T-cell (primary cell): ENCODE measurements at places on chromosomes 12 and 14. TPM values are rescaled to one million over a fixed set of nuclear protein-coding genes. Genes with fewer than 3 reads are reported as not detected.

DNA sequence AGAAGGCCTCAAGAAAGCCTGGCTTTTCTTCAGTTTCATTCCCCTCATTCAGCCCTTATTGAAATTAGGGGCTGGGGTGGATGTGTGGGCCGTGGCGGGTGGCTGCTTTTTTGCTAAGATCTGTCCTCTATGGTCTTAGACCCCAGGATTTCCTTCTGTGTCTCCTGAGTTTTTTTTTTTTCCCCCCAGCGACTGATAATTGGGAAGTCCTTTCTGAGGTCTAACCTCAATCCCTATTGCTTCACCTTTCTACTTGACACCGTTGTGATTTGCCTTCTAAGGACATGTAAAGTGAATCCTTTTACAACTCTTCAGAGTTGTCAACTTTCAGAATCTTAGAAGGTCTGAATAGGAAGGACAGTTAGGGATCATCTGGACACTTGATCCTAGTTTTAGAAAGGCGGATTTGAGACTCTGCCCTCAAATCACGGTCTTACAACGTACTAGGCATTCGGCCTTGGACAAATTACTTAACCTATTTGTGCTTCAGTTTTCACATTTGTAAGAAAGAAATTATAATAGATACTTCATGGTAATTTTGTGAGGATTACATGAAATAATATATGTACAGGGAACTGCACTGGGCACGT is 4.4 kb downstream of the GPR84 start:
- H3K36me3 ChIP-seq: no peaks in the 10 kb centered on the region
- peaks cover 34% of the 10 kb centered on the region for H3K4me1 ChIP-seq

DNA sequence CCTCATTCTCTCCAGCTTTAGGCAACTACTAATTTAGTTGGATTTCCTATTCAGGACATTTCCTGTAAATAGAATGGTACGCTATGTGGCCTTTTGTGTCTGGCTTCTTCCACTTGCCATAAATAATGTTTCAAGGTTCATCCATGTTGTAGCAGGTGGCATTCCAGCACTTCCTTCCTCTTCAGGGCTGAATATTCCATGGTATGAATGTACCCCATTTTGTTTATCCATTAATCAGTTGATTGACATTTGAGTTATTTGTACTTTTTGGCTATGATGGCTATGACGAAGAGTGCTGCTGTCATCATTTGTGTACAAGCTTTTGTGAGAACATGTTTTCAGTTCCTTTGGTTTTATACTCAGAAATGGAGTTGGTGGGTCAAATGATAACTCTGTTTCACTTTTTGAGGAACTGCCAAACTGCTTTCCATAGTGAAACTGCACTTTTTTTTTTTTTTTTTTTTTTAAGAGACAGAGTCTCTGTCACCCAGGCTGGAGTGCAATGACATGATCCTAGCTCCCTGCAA is 6.5 kb upstream of the CDK2AP1 start:
- no peak for DNase-seq
- H3K36me3 ChIP-seq: no peaks in the 10 kb centered on the region
- H3K4me1 ChIP-seq: no peaks in the 10 kb centered on the region
- H3K27ac ChIP-seq: no peak overlapping the region

GRCh38 chr14:64998455-64998931 is 11.8 kb downstream of the FNTB start:
- no peaks in the 10 kb centered on the region for H3K36me3 ChIP-seq
- H3K27ac ChIP-seq: no peak overlapping the region
- H3K4me1 ChIP-seq: no peaks in the 10 kb centered on the region
- no peaks in the 10 kb centered on the region for H3K27me3 ChIP-seq
- no peak overlapping the region for H3K4me3 ChIP-seq

DNA sequence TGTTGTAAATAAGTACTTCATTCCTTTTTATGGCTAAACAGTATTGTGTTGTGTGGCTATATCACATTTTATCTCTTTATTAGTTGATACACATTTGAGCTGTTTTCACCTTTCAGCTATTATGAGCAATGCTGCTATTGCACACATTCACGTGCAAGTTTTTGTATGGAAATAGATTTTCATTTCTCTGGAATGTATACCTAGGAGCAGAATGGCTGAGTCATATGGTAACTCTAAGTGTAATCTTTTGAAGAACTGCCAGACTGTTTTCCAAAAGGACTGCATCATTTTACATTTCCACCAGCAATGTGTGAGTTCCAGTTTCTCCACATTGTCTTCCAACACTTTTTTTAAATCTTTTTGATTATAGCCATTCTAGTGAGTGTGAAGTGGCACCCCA is 134.0 kb downstream of the SRGAP1 start:
- H3K27me3 ChIP-seq: no peaks in the 10 kb centered on the region
- H3K4me1 ChIP-seq: no peaks in the 10 kb centered on the region
- H3K27ac ChIP-seq: no peak overlapping the region
- no peaks in the 10 kb centered on the region for H3K36me3 ChIP-seq
- no peak overlapping the region for H3K4me3 ChIP-seq

GRCh38 chr12:14769969-14770495 is 33.2 kb downstream of the WBP11 start:
- peaks cover 11% of the 10 kb centered on the region for H3K4me1 ChIP-seq
- H3K4me3 ChIP-seq: peak overlapping the region; percentile 96
- peak; percentile 85 for DNase-seq

DNA sequence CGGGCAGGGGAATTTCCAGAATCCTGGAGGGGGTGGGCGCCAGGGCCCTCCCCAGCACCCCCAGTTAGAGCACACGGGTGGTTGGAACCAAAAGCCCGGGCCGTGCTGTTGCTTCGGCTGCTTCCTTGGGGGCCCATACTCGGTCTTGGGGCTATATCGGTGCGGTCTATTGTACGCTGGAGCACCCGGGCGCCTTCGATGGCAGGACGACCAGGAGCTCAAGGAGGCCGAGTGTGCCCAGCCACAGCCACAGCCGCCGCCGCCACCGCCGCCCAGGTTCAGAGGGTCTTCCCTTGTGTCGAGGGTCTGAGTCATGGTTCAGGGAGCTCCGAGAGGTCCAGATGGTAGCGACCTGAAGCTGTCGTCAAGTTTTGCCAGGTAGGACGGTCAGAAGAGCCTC is 548 bp downstream of the CCER1 start:
- H3K27ac ChIP-seq: no peak overlapping the region
- H3K27me3 ChIP-seq: peaks cover 3% of the 10 kb centered on the region
- no peaks in the 10 kb centered on the region for H3K36me3 ChIP-seq
- no peaks in the 10 kb centered on the region for H3K4me1 ChIP-seq

GRCh38 chr12:2669560-2669959 is 125.2 kb upstream of the FKBP4 start:
- no peaks in the 10 kb centered on the region for H3K4me1 ChIP-seq
- no peak for DNase-seq
- no peaks in the 10 kb centered on the region for H3K27me3 ChIP-seq
- no peak overlapping the region for H3K27ac ChIP-seq

GRCh38 chr14:65238456-65238855 is 136.1 kb upstream of the MAX start:
- H3K36me3 ChIP-seq: no peaks in the 10 kb centered on the region
- no peak for DNase-seq
- H3K4me3 ChIP-seq: no peak overlapping the region
- H3K4me1 ChIP-seq: peaks cover 2% of the 10 kb centered on the region
- peaks cover 5% of the 10 kb centered on the region for H3K27me3 ChIP-seq
- H3K27ac ChIP-seq: no peak overlapping the region

GRCh38 chr12:49332441-49332861 is 4.5 kb downstream of the C1QL4 start:
- no peak overlapping the region for H3K27ac ChIP-seq
- no peak overlapping the region for H3K4me3 ChIP-seq

Gene FAM234B
- total RNA-seq: 4.5 TPM

Gene COX8C
- not detected for total RNA-seq

Gene KCNK10
- total RNA-seq: not detected

Gene ZC2HC1C
- not detected for total RNA-seq

Gene NPFF
- total RNA-seq: not detected

Gene LTB4R
- 29.0 TPM for total RNA-seq

Gene AMIGO2
- total RNA-seq: 14.2 TPM

Gene STXBP6
- total RNA-seq: 0.25 TPM

Gene HOXC6
- total RNA-seq: not detected

Gene PPHLN1
- total RNA-seq: 70.8 TPM
